Bronchial epithelial cell (primary cell): ENCODE measurements at places on chromosomes 12 and 14.
A peak's percentile ranks its signal among the peaks of the same experiment; 100 is the strongest.

DNA sequence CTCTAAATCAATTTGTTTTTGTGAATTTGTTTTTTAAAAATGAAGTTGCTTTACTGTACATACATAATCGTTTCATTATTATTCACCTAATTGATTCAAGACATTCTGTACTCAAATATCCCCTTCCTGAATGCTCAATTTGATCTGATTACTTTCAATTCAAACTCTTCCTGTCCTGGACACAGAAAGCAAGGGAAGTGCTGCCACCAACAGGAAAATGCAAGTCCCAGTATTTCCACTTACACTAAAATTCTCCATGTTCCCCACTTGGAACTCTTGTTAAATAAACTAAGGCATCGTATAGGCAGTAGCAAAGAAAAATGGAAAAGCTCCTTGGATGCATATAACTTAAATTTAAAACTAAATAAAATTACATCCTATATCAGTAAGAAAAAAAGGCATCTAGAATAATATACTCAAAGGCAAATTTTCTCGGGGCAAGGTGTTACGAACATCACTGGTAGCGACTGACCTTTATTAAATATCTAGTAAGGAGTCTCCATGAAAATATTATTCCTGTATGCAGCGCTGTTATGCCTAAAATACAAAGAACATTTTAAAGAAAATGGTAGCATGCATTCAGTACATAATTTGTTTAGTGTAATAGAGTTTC, 72.0 kb upstream of the DBX2 start:
- peak; percentile 55 for DNase-seq

DNA sequence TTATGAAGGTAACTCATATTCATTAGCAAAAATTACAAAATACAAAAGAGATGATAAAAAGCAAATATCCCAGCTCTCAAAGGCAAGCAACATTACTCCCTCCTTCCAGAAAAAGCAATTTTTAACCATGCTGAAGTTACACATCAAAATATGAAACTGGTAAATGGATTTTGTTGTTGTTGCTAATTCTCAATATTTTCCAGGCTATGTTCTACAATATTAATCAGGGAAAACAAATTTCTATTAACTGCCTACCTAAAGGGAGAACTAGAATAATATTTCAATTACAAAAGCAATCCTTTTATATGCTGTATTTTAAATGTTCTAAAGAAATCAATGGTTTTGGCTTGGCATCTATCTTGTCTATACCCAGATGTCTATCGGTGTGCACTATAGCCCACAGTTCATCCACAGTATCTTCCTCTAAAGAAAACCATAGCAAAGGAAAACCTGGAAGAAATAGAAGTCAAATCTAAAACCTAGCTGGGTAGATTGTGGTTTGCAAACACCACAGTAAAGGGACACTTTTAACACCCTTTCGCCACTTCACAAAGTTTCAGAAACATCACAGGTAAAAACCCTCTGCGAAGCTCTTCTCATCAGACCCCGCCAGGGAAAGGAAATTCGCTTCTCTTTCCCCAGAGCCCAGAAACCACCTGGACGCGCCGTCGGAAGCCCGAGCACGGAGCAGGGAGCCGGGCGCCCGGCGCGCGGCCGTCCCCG, 32.0 kb downstream of the TC2N start:
- DNase-seq: no peak

- DNase-seq: peak; percentile 94
Measured at GRCh38 chr12:4307593-4308333, 13.2 kb upstream of the TIGAR start.

DNA sequence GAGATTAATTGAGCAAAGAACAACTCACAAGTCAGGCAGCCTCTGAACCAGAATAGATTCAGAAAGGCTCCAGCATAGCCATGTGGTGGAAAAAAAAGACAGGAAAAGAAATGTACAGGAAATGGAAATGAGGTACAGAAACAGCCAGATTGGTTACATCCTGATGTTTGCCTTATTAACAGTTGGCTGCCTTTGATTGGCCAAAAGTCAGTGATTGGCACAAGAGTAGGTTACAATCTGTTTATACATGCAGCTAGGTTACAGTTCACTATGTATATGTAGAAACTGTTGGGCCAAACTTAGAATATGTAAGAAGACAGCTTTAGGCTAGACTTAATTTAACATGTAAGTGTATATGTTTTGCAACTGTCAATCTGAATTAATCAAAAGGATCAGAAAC, 118.9 kb downstream of the UNC79 start:
- DNase-seq: peak; percentile 51

- DNase-seq: peak; percentile 35
Measured at GRCh38 chr12:56271031-56271430, 4.3 kb downstream of the COQ10A start.

- no peak for DNase-seq
Measured at GRCh38 chr14:74089251-74090020, 4.7 kb downstream of the LIN52 start.

- DNase-seq: peak; percentile 35
Measured at GRCh38 chr14:35944847-35945246, 118.7 kb downstream of the BRMS1L start.

GRCh38 chr12:83865431-83865830, 1047.2 kb downstream of the SLC6A15 start:
- DNase-seq: peak; percentile 62
